ENCODE measurements at places on chromosomes 5 and 9. TPM values are rescaled to one million over a fixed set of nuclear protein-coding genes. Genes with fewer than 3 reads are reported as not detected.
A peak's percentile ranks its signal among the peaks of the same experiment; 100 is the strongest.

DNA sequence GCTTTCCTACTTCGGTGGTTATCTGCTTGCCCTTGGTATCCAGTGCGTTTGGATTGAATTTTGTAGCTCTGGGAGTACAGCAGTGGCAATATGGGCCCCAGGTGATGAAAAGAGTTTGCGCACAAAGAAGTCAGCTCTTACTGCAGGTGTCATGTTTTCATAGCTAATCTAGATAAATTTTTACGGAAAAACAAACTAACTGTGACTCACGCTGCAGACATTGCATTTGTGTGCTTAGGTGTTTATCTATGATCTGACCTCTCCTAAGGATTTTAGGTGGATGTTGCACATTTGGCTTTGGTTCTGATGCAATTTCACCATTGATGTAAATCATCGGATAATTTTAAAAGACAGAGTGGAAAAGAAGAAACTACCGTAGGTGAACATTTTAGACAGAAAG is 92.1 kb downstream of the VCAN start:
- DNase-seq, result no peak

- peak; percentile 43 for DNase-seq
These were observed 245.8 kb downstream of the TLE4 start for GRCh38 chr9:79817438-79818004.

DNA sequence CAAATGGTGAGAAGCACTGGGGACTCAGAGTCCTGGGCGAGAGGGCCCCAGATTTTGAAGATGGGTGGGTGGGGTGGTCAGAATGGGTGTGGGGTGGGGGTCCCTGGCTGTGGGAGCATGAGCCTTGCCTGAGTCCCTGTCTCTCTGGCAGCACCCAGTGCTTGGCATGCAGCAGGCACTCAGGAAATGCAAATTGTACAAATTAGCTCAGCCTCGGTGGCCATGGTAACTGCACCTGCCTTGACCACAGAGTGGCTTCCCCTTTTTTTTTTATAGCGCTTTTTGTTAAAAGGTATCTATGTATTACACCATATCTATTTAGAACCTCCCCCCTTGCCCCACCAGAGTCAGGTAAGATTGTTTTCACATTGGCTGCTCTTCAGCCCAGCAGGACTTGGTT is 19.2 kb upstream of the PITX1 start:
- no peak for DNase-seq

DNA sequence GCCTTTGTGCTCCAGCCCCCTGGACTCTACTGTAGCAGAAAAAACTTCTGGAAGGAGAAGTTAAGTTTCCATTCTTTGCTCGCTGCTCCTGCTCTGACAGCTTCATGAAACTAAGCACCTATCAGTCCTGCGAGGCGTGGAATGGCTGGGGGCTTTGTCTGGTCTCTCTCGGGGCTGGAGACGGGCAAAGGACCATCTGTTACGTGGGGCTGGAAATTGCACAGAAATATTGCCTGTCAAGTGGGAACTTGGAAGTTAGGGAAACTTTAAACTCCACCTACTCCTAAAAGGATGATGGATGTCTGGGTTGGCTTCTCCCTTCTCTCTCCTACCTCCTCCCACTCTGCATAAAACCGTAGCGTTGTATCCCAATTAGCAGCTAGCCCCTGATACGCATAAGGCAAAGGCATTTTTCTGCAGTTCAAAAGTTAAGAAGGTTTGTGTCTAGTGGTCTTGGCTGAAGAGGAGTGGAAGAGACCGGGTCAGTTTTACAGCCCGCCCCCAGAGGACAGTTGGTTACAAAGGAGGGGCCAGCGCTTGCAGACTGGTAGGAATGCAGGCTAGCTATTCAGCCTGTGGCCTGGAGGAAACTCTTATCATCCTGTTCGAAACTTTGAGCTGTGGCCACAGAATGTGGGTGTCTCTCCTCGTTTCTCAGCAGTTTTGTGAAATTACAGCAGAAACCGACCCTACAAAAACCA is 1.3 kb downstream of the FBXL7 start:
- DNase-seq, result peak; percentile 82

The SRD5A1 gene
- total RNA-seq, result 2.8 TPM

DNA sequence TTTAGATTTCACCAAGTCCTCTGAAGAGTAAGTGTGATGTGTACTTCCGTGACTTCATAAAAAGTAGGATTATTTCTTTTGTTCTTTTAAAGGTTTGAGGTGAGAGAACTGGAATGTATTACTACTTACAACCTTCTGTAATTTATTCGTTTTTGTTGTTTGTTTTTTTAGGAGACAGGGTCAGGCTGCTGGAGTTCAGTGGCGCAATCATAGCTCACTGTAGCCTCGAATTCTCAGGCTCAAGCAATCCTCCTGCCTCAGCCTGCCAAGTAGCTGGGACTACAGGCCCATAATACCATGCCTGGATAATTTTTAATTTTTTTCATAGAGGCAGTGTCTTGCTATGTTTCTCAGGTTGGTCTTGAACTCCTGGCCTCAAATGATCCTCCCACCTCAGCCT is 68.3 kb upstream of the RETREG1 start:
- DNase-seq, result no peak

The ST8SIA4 gene
- total RNA-seq, result 3.6 TPM

The C6 gene
- total RNA-seq, result 322 TPM

DNA sequence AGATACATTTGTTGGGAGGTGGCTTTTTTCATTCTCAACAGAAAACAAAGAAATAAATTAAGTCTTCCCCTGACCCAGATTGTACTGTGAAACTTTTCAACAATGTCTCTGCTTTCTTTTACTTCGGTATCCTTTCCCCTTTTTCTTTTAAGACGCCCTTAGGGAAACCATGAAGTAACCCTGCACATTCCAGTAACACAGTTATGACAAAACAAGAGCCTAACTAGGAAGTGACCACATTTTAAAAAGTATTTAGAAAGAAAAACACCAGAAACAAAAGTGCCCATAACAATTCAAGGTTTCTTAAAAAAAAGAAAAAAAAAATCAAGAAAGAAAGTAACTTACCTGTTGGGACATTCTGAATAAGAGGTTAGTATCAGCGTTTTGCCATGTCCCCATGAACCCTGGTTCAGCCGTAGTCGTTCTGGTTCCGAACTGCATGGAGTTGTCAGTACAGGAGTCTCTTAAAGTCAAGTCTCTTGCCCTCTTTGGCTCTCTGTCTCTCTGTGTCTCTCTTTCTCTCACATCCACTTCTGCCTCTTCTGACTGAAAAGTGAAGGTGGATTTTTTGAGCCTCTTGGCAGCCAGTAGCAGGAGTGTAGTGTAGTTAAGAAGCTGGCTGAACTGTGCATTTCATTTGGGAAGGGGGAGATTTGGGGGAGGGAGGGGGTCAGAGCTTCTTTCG is 142.9 kb downstream of the BNC2 start:
- no peak for DNase-seq

The MZB1 gene
- total RNA-seq, result 0.70 TPM

GRCh38 chr5:163172540-163173338 is 264.7 kb upstream of the CCNG1 start:
- no peak for DNase-seq

GRCh38 chr9:13436591-13436990 is 157.1 kb upstream of the MPDZ start:
- DNase-seq, result no peak

The GABRG2 gene
- total RNA-seq, result not detected

The HTR1A gene
- total RNA-seq, result not detected

The LHX3 gene
- not detected for total RNA-seq

DNA sequence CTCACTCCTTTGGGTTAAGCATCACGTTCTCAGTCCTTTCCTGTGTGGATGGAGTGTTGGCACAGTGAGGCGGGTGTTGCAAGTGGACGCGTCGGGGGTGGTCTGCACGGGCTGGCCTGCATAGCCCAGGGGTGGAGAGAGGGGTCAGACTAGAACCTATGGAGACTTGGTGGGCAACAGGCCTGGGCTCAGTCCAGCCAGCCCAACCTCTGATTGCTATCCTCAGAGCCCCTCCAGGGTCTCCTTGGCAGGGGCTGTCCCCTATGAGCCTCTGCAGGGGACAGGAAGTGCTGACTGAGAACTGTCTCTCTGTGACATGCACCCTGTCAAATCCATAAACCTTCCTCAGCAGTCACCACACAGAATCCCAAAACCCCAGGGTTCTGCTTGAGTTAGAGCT is 2.3 kb downstream of the DCANP1 start:
- no peak for DNase-seq

GRCh38 chr5:137822158-137822764 is 45.4 kb upstream of the MYOT start:
- DNase-seq, result no peak

DNA sequence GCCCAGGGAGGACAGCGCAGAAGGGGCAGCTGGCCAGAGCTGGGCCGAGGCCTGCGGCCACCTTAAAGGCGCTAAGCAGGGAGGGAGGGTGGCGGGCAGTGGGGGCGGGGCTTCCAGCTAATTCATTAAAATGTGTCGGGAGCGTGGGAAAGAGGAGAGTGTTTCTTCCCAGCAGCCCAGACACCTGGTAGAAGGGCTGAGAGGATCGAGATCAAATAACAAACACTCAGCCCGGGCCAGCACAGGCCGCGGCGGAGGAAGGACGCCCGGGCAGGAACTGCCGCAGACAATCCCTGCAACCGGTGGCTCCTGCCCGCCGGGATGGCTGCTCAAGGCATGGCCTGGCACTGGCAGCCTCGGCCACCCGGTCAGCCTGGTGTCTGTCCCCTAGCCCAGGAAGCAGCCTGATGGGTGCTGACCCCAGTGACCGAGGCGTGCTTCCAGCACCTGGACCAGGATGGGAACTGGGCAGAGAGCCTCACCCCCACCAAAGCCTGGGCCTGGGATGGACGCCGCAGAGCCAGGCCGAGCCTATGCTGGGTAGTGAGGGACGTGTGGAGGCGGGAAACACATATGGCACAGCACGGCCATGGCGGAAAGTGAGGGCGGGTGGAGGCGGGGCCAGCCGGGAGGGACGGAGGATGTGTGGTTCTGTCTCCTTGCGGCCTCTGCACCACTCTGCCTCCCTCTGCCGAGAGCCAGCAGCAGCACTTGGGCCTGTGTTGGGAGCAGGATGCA is 3.2 kb upstream of the NRARP start:
- peak; percentile 84 for DNase-seq

- no peak for DNase-seq
These were observed 81.4 kb downstream of the SHC3 start for GRCh38 chr9:89097219-89097618.

The FBXL7 gene
- total RNA-seq, result 17.9 TPM

The PKD2L2 gene
- 0.32 TPM for total RNA-seq

The CAVIN4 gene
- 60.2 TPM for total RNA-seq

GRCh38 chr5:154372661-154373060 is 73.1 kb upstream of the SAP30L start:
- DNase-seq, result no peak

DNA sequence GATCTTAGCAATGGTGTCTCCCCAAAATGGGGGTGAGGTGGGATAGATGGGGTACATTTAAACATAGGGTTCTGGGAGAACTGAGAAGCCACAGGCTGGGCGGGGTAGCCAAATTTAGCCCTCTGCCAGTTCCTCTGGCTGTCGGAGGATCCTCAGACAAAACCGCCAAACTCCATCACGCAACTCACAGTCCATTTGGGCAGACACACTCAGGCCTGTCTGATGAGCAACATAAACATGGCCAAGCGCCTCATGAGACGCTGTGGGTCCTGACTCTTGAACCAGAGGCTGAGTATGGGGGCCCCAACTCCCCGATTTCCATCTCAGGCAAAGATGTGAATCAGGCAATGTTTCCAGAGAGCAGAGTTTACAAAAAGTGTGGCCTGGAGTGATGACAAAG is 162.3 kb downstream of the FGF18 start:
- DNase-seq, result no peak

GRCh38 chr5:107476783-107477182 is 194.0 kb downstream of the EFNA5 start:
- DNase-seq, result no peak

Data from right cardiac atrium (tissue), 5 donors.